ENCODE measurements at places on chromosomes 1 and 21. TPM values are rescaled to one million over a fixed set of nuclear protein-coding genes. Genes with fewer than 3 reads are reported as not detected.

Gene IQCC
- 1.2 TPM for polyA plus RNA-seq

Gene NCMAP
- polyA plus RNA-seq = not detected

Gene CAMSAP2
- polyA plus RNA-seq = 24.2 TPM

GRCh38 chr1:211329764-211330201 is 3.1 kb downstream of the TRAF5 start:
- DNase-seq = no peak

DNA sequence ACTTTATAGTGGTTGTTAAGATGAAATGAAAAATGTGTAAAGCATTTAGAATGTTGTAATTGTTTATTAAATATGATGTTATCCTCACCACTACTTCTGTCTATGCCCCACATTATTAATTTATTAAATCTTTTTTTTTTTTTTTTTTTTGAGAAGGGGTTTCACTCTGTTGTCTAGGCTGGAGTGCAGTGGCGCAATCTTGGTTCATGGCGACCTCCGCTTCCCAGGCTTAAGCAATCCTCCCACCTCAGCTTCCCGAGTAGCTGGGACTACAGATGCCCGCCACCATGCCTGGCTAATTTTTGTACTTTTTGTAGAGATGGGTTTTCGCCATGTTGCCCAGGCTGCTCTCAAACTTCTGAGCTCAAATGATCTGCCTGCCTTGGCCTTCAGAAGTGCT is 7.5 kb downstream of the KCNA10 start:
- DNase-seq = no peak

GRCh38 chr1:30466610-30467009 is 256.8 kb downstream of the MATN1 start:
- no peak for DNase-seq

DNA sequence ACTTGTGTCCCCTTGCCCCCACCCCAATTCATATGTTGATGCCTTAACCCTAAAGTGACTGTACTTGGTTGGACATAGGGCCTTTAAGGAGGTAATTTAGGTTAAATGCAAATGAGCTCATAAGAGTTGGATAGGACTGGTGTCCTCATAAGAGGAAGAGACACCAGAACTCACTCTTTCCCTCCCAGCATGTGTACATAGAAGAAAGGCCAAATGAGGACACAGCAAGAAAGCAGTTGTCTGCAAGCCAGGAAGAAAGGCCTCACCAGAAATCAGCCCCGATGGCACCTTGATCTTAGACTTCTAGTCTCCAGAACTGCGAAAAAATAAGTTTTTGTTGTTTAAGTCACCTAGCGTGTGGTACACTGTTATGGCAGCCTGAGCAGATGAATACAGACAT is 45.5 kb downstream of the RAB3GAP2 start:
- DNase-seq = no peak

- DNase-seq = no peak
Measured at GRCh38 chr1:171344473-171344820, 30.5 kb downstream of the FMO4 start.

GRCh38 chr1:150168960-150169601 is 19.4 kb downstream of the PLEKHO1 start:
- no peak for DNase-seq

DNA sequence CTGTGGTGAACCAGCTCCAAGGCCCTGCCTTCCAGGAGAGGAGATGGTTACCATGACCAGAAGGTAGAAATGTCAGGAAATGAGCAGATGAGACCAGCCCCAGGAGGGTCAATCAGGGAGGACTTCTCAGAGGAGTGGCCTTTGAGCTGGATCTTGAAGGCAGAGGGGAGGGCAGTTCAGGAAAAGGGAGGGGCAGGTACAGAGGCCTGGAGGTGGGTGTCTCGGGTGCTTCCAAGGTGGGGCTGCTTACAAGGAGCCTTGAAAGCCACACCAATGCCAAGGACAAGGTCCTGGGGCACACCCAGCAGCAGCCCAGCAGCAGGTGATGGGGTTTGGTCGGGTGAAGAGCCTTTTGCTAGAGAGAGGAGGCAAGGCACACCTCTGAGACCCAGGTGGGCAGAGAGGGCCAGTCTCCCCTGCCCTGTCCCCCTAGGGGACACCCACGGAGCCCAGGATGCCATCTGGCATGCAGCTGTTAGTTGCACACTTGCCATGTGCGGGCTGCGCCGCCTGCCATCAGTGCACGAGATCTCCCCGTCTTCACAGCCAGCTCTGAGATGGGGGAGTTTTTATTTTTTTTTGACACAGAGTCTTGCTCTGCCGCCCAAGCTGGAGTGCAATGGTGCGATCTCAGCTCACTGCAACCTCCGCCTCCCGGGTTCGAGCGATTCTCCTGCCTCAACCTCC is 18.5 kb downstream of the SLC66A1 start:
- DNase-seq = no peak

DNA sequence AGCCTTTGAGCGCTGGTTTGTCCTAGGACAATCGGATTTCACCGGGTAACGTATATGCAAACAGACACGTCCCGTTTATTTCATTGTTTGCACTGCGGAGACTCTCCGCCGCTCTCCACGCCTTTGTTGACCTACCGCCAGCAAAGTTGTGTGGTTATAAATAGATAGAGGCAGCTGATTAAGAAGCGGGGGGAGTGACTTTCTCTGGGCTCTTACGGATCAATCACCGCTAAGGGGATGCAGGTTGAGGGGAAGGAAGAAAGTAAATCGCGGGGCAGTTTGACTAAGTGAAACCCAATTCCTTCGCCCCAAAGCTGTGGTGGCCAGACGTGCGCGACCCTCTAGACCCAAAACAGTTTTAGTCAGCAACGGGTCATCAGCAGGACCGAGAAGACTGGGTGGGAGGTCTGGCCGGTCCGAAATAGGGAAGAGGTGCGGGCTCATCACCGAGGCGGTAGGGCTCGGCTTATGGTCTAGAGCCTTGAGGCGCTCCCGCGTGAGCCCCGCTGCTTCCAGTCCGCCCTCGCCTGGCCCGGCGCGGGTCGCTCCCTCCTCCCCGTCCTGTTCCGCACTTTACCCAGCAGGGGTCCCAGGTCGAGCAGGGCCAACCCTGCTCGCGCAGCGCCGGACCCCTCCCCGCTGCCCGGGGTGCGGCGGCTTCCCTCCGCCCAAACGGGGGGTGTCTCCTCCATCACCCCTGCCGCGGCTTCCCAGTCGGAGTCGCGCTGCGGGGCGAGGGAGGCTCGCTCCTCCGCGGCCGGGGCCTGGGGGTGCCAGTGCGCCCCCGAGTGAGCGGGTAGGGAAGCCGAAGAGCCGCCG is 120.8 kb upstream of the RRP15 start:
- DNase-seq = no peak

Data from AG04450 (cell line).